ENCODE measurements at places on chromosomes 4 and X.

- DNase-seq, result no peak
Observed at GRCh38 chr4:84734037-84734436, 151.1 kb downstream of the CDS1 start.

- DNase-seq, result peak; percentile 73
Observed at GRCh38 chr4:138090150-138090917, 151.8 kb downstream of the SLC7A11 start.

GRCh38 chr4:38667085-38667893, 3.3 kb downstream of the KLF3 start:
- DNase-seq, result peak; percentile 68

- DNase-seq, result no peak
Observed at GRCh38 chr4:152138451-152138850, 377.6 kb upstream of the GATB start.

DNA sequence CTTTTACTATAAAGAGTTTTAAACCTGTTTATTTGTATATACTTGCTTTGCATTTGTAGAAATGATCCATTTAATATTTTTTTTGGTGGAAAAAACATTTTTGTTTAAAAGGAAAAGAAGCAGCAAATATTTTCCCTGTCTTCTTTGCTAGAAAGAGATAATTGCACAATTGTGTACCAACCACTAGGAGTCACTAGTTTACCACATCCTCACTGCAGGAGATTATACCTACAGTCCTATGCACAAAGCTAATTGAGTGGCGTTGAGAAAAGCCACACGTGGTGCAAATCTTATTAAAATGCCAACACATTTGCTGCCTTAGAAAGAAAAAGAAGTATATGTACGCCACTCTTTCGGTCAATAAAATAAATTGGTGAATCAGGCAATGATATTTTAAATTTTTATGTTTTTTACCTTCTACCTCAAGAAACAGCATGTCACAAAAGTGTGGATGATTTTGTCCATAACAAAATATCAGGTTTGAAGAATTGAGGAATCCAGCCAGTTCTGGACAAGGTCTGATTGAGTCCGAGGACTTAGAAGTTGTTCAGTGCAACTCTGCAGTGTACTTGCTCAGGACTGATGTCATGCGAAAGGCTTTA, 102.9 kb downstream of the GRXCR1 start:
- DNase-seq, result peak; percentile 42

GRCh38 chr4:32226204-32226603, 1506.0 kb downstream of the PCDH7 start:
- no peak for DNase-seq

DNA sequence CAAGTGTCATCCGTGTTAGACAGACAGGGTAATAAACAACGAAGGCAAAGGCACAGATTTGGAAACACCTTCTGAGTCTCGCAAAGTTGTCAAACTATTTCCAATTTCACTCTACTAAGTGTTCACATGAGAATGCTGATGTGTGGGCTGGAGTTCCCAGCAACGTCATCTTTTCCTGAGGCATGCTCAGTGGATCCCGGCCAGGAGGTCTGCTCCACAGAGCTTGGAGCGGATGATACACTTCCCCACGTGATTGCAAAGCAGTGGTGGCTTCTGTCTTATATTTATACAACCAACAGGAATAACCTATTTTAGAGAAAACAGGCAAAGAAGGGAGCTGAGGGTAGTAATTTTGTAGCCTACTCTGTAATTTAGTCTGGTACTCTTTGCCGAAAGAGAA, 40.1 kb upstream of the PDK3 start:
- no peak for DNase-seq

GRCh38 chr4:163681208-163681821, 186.8 kb downstream of the TMA16 start:
- no peak for DNase-seq

GRCh38 chrX:147875866-147876596, 35.7 kb upstream of the FMR1 start:
- DNase-seq, result no peak

DNA sequence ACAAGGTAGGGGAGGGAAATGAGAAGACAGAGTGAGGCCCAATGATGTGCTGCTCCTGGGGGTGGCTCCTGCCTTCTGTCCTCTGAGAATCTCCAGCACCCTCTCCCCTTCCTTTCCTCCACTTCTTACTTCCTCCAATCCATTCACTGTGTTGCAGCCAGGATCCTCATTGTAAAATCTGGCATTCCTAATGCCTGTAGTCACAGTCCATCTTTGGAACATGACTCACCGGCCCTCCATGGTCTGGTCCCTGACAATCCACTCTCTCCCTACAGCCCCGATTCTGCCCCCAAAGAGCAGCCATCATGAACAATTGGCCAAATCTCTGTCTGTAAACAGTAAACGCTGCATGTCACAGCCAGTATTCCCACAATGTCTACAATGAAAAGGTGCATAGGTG, 72.9 kb downstream of the CLNK start:
- DNase-seq, result no peak
